ENCODE measurements at places on chromosomes 4 and X.

DNA sequence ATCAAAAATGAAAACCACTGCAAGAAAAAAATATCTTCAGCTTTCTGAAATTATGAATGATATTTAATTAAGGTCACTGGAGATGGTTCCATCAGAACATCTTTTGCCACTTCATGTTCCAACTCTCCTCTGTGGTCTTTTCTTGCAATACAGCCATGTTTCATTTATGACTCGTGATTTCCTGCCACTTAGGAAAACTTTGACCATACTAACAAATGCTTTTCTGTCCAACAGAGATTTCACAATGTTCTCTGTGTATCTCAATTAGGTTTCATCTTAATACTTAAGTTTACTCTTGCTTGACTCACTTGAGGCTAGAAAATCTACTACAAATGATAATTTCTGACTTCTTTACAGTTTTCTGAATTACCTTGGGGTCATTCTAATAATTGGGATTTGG, 330.9 kb downstream of the CXXC4 start:
- DNase-seq = no peak

GRCh38 chrX:1323315-1323714, 13.3 kb upstream of the IL3RA start:
- DNase-seq = peak; percentile 75

GRCh38 chr4:156594624-156595023, 377.0 kb downstream of the PDGFC start:
- no peak for DNase-seq

DNA sequence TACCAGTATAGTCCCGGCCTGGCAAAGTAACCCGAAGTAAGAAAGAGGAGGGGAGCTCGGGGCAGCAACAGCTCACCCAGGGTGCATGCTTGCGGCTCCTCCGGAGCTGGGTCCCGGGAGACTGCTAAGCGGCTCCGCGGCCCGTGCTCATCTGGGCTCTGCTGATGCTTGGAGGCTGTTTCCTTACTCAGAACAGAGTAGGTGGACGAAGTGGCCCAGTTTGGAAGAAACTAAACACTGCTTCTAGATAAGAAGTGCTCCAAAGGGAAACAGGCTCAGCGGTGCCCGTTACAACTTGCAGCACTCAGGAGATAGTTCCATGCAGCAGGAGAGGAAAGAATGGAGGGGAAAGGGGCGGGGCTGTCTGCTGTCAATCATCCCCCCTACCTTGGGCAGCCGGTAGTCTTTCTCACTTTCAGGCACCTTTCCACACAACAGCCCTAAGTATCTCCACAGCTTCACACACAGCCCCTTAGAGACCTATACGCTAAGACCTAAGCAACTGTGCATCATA, at the start of gene COL4A6:
Gene COL4A6, minus strand, starts transcription at position 313 of the 514 bp plus-strand sequence. Its CDS starts 226 bp downstream, at position 87.
- DNase-seq = peak; percentile 9

DNA sequence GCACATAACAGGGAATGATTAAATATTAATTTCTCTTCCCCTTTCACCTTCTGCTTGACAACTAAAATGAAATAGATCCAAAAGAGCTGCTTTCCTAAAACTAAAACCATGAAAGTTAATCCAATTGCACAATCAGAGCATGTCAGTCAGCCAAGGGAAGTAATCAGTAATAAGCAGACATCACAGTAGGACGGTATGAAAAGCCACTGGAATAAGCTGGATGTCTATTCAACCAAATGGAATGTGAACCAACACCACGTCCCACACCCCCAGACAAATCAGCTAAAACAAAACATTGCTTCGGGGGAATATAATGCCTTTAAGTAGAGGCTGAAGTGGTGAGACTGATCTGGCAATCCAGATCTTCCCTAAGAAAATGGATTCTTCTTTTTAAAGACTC, 859.4 kb upstream of the FTHL17 start:
- DNase-seq = no peak

- no peak for DNase-seq
Observed at GRCh38 chrX:10617186-10617998, 3.0 kb downstream of the MID1 start.

GRCh38 chr4:6375620-6376295, 96.7 kb downstream of the PPP2R2C start:
- no peak for DNase-seq

DNA sequence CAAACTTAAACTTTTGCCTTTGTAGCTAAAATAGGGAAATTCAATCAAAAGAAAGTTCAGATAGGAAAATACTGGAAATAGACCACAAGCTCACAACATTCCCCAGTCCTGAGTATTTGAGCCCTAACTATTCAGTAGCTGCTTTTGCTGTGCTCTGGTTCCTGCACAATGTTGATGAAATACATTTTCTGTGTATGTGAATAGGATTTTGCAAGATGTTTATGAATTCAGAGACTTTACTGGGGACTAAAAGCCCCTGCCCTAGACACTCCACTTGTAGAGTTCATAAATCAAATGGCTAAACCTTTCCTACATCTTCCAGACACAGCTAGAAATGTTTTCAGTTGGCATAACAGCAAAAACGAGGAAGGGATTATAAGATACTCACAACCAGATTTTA, 105.9 kb downstream of the FBXO8 start:
- no peak for DNase-seq

- no peak for DNase-seq
Observed at GRCh38 chr4:156538651-156539257, 432.8 kb downstream of the PDGFC start.

DNA sequence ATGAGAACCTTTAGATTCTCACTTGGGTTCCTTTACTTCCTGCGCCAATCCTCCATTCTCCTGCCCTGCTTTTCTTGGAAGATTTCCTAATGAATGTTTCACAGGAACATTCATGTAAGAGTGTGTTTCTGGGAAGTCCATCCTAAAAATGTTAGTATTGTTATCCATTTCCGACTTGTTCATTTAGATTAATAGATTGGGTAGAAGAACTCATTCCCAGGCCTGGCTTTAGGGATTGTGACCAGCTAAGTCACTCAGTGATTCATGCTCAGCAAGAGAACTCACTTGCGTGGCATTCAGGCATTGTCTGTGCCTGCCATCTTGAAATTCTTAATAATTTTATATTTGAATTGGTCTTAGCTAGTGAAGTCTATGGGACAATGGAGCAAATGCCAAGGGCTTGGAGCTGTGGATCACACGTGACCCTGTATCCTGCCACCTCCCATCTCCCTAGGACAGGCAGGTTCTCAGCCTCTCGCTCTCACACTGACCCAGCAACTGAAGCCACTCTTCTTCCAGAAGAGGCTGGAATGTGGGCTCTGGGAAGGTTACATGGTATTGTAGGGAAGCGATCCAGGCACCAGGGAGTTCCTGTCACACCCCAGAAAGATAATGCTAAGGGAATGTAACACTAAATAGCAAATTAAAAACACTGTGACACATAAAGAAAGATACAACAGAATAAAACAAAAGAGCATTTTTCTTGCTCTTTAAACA, 562.1 kb downstream of the TMA16 start:
- no peak for DNase-seq

DNA sequence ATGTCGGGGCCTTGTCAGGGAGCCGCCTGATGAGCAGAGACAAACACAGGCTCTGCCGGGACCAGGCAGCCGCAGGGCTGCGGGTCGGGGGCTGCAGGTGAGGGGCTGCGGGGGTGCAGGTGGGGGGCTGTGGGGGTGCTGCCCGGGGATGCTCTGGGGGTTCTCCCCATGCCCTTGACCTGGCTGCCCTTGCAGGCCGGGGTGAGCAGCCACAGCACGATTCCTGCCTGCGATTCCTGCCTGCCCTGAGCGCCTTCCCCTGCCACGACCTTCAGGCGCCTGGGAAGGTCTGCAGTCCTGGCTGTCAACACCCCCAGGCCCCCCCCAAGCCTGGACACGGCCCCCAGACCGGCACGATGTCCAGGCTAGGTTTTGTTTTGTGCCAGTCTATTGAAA, 106.3 kb downstream of the FAM53A start:
- DNase-seq = no peak

- peak; percentile 48 for DNase-seq
Observed at GRCh38 chr4:156378033-156378665, 424.5 kb upstream of the CTSO start.

DNA sequence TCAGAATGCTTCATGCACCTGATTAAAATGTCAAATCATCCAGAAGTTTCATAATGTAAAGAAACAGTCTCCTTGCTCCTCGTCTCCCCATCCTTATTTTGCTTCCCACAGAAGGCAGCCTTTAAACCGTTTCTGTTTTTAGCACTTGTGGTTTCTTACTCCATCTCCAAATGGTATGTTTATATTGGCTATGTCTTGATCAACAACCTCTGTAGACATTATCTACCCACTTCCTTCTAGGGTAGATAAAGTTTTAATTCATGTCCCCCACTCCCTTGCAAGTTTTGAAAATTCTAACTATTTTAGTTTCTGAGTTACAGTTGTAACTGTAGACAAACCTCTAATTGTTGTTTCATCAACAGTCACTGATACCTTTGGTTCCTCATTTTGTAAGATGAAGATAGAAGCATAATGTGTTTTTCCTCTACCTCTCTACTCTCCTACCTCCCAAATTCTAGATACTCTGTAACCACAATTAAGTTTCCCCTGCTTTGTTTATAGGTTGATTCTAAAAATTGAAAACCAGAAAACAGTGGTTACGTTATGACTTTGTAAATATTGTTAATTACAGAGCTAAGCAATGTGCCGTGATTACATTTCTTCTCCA, 291.7 kb upstream of the GATB start:
- DNase-seq = no peak

GRCh38 chr4:137367620-137368019, 164.7 kb downstream of the PCDH18 start:
- no peak for DNase-seq

GRCh38 chrX:12383196-12383595, 244.9 kb downstream of the FRMPD4 start:
- DNase-seq = no peak

DNA sequence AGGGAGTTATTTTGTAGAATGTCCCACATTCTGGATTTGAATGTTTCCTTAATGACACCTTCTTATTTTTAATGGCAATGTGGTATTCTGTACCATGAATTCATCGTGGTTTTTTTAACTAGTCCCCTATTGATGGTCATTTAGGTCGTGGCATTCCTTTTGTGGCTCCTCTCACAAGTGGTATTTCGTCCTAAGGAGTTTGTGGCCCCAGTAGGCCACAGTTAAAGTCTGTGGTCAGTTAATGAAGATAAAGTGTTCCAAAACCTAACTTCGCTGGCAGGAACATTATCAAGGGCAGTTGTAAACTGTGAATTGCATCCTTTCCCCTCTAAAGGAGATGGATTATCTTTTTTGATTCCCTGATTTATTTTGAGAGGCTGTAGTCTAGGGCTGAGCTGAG, 133.2 kb downstream of the TMEM164 start:
- DNase-seq = no peak

DNA sequence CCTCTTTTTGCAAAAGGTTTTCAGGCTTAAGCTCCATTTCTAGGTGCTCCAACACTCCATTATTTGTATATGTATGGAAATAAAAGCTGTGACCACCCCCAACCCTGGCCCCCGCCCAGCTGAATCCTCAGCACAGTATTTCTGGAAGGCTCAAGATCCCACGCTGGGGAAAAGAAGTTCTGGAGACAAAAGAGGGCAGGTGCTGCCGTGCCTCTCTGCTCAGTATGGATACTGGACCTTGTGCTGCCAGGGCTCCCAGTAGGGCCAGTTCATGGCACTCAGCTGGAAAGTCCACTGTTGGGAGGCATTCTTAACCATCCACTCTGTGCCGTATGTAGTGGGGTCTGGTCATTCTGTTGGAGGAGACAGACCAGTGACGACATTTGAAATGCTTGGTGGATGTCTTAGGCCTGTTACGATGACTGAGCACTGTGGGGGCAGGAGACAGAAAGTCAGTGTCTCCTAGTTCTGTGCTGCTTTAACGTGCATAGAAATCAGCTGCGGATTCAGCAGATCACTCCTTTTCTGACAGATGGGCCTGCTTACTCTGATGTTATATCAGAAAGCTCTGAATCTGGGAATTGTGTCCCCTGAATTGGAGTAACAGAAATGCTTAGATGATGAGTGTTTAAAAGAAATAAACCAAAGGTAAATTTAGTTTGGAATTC, 48.4 kb upstream of the MSANTD1 start:
- DNase-seq = no peak

GRCh38 chr4:102247041-102247440, 98.2 kb downstream of the SLC39A8 start:
- no peak for DNase-seq
